CD4-positive, alpha-beta T cell treated with Interleukin-17A for 1 hour (primary cell): ENCODE measurements at places on chromosomes 12 and 14.
A peak's percentile ranks its signal among the peaks of the same experiment; 100 is the strongest.

GRCh38 chr12:3833670-3834310, 39.4 kb downstream of the PARP11 start:
- DNase-seq = no peak

DNA sequence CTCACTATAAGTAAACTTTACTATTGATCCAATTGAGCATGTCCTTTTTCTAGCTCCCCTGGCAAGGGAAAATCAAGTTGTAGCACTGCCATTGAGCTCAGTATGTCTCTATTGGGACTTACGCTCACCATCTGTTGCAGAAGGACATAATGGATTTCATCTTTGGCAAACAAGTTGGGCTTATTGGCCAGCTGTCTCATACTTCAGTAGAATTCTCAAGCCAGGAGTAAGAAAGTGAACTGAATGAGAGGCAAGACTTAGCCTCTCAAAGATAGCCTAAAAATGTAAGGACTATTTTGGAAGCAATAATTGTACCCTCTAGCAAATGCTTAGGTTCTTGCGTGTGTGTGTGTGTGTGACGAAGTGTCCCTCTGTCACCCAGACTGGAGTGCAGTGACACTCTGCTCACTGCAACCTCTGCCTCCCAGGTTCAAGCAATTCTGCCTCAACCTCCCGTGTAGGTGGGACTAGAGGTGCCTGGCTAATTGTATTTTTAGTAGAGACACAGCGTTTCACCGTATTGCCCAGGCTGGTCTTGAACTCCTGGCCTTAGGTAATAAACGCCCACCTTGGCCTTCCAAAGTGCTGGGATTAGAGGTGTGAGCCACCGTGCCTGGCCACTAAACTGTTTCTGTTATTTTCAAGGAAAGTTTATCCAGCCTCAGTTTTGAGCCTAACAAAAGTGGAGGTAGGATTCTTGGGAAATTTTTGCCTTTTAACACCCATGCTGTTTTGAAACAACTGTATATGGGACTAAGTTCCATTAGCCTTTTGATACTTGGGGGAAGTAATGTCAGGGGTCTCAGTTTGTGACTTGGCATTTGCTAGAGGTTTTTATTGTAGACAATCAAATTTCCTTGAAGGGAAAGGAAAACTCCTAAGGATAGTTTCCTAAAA, 7.0 kb downstream of the HNRNPA1 start:
- no peak for DNase-seq

DNA sequence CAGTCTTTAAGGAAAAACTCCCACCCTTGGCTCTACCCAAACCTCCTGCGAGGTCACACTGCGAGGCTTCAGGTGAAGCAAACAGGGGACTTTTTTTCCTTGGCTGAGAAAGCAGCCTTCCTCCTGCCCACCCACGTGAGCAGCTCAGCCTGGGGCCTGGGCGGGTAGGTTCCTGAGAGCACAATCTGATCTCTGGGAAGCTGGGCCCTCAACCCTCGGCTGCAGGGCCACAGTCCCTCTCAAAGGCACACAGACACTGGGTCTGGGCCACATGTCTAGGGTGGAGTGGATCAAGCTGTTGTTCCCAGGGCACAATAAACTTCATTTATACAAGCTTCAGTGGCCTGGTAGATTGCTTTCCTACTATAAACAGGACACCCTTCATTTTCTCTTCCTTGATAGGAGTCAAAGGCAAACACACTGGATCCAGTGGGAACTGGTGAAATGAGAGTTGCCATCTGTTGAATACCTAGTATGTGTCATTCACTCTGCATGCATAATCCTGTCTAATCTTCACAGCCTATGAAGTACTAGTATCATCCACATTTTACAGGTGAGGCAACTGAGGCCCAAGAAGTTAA, 41.3 kb upstream of the PNMA1 start:
- no peak for DNase-seq

DNA sequence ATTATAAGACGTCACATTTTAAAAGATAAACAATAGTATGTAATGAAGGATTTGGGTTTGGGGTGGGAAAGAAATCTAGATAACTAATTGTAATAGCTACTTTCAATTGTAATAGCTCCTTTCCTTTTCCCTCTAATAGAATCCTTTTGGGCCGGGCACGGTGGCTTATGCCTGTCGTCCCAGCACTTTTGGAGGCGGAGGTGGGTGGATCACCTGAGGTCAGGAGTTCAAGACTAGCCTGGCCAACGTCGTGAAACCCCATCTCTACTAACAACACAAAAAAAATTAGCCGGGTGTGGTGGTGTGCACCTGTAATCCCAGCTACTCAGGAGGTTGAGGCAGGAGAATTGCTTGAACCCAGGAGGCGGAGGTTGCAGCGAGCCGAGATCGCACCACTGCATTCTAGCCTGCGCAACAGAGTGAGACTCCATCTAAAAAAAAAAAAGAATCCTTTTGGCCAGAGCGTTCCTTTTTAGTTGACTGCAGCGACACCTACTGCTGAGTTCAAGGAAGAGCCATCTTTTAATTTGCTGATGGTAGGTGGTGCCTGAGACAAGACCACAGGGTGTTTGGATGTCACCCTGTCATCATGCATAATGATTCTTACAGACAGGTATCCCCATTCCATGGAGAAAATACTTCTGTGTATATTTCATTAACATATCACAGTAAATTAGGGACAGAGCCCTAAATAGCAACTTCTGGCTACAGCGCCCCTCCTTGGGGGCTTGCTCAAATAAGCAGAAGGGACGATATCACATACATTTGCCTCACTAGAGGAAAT, 79.5 kb downstream of the ARMH4 start:
- DNase-seq = peak; percentile 47

DNA sequence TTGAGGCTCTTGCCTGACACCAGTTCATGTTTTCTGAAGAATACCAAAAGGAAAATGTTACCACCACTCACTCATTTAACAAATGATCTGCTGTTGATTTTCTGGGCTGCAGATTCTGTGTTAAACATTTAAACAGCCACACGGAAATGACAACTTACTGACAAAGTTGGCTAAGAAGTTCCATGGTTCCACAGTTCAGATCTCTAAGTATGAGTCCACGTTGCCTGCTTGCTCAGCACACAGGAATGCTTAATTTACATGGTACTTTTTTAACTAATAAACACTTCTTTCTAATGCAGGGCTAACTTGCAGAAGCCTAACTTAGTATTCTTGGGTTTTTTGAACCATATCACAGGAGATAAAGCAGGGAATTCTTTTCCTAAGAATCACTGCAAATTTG, 34.7 kb downstream of the PTGER2 start:
- no peak for DNase-seq

- no peak for DNase-seq
These were observed 430.3 kb downstream of the RAD51B start for GRCh38 chr14:68249661-68250451.

GRCh38 chr14:76212242-76212641, 60.5 kb downstream of the GPATCH2L start:
- DNase-seq = no peak

GRCh38 chr12:114670291-114670980, 13.5 kb downstream of the TBX3 start:
- no peak for DNase-seq
